T-helper 1 cell (primary cell): ENCODE measurements at places on chromosomes 3 and 15.

GRCh38 chr15:94335616-94336015 is 104.3 kb downstream of the MCTP2 start:
- DNase-seq: no peak

DNA sequence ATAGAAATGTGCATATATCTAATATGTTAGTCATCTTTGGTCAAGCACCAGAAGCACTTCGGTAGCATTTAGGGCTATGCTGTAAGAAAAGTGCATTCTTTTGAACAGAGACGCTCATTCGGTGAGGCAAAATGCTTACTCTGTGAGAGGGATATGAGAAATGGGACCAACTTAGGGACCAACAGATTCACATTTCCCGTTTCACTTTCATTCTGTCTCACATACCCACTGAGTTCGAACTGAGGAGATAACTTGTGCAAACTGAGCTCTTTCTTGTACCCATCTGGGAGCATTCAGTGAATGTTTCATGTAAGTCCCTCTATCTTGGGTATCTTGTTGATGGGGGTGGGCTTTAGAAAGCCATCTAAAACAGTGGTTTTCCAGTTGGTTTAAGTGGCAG is 135.3 kb downstream of the FEZF2 start:
- DNase-seq: peak; percentile 7

DNA sequence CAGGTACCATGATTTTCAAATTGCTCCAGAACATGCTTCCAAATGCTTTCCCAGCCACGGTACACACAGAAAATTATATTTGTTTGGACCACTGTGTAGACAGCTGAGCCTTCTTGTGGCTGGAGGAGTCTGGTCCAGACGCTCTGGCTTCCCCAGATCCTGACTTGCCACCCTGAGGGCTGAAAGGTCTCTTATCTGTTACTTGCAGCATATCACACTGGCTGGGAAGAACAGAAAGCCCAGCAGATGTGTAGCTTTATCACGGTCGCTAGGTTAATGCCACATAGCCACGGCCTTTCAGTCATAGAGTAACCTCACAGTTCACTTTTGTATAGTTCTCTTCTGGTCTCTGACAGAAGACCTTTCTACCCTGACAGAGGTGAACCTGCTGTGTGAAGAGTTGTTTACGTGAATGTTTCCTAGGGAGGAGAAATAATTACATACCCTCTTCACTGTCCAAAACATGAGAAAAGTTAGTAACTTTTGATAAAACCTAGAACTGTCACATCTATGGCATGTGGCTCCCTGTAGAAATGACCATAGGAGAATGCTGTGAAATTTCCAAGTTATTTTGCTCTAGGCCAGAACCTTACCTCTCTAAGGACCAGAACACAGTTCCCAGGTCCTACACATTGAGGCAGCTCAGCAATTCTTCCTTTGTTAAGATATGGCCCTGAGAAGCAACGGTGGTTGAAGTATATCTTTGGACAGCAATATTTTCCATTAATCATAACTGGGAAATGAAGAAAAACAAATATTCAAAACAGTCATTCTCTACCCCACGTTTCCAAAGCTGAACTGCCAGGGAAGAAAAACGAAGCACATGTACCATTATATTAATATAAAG is 15.8 kb upstream of the STIMATE start:
- no peak for DNase-seq

- peak; percentile 18 for DNase-seq
Measured at GRCh38 chr3:9715764-9716437, 12.3 kb downstream of the CPNE9 start.

GRCh38 chr15:26325495-26325894 is 447.4 kb downstream of the GABRB3 start:
- no peak for DNase-seq

DNA sequence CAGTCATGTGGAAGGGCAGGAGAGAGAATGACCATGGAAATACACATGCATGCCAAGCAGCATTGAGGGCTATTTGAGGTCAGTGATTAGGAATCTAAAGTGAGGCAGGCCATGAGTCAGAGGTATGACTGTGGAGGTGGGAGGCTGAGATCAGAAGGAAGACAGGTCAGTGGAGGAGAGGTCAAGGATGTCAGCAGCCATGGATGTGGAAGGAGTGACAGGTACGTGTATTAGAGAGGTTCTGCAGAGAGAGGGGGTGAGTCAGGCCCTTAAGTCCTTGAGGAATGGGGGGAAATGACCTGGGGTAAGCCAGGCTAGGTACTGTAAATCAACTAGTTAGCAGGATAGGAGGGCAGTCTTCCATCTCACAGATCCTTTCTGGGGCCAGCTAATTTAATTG is 166.6 kb downstream of the ANO10 start:
- DNase-seq: no peak

- DNase-seq: no peak
Measured at GRCh38 chr3:57157545-57157944, 7.6 kb downstream of the IL17RD start.

GRCh38 chr15:98842973-98843285 is 164.7 kb downstream of the PGPEP1L start:
- DNase-seq: no peak

- DNase-seq: no peak
Measured at GRCh38 chr3:69774029-69774428, 34.8 kb downstream of the MITF start.

- no peak for DNase-seq
Measured at GRCh38 chr15:58877999-58878825, 55.3 kb downstream of the SLTM start.

- DNase-seq: no peak
Measured at GRCh38 chr3:100164743-100165142, 50.4 kb upstream of the FILIP1L start.

GRCh38 chr15:35481064-35481463 is 64.9 kb downstream of the DPH6 start:
- DNase-seq: no peak

DNA sequence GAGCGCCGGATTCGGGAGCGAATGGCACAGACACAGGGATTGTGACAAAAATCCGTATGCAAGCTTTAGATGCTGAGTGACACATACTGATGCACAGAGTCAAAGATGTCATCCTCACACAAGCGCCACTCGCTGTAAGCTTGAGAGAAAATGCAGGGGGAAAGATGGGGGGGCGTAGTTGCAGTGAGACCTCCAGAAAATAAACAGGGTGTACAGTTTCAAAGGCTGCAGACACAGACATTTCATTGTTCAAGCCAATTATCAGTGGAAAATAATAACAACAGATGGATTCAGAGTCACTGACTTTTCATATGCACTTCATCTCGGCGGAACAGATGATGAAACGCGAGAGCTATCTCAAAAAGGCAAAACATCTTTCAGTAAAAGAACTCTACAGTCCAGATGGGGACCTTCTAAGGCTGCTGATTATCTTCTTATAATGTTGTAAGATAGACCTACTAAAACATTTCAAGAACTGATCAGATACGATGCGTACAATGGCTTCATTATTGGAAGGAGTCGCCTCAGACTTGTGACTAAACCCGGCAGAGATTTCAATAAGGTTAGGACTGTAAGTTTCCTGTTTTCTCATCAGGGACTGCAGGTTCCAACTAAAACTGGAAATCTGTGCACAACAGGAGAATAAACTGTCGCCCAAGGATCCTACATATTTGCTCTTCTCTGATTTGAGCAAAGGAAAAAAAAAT is 275.4 kb downstream of the FOXP1 start:
- no peak for DNase-seq

DNA sequence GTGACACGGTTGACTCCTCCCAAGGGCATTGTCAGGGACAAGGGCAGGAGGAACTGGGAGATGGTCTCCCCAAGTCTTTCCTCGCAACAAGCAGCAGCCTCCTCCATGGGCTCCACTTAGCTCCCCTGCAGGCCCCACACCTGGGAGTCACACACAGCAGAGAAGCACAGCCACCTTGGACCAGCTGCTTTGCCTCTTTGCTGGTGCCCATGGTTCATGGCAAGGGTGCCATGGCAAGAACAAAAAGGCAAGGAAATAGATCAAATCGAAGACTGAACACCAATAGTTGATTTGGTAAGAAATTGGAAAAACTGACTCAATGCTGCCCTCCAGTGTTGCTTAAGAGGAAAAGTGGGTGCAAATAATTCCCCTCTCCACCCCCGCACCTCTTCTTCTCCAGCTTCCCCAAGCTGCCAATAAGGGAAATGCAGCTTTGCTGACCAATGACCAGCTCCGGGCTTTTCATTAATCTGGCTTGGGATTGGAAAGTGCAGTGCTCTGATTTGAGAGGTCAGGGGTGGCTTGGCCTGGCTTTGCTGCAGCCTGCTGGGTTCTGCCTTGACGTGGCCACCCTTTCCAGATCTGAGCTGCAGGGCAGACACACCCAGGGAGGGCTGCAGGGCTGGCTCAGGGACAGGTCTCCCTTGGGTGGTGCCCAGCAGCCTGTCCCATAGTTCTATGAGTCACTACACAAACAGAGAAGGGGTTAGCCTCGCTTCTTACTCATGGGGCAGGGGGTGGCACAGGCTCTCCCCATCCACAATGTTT is 162.0 kb downstream of the KLF13 start:
- DNase-seq: peak; percentile 78

- DNase-seq: no peak
Measured at GRCh38 chr3:150745832-150746231, 17.1 kb downstream of the SIAH2 start.

DNA sequence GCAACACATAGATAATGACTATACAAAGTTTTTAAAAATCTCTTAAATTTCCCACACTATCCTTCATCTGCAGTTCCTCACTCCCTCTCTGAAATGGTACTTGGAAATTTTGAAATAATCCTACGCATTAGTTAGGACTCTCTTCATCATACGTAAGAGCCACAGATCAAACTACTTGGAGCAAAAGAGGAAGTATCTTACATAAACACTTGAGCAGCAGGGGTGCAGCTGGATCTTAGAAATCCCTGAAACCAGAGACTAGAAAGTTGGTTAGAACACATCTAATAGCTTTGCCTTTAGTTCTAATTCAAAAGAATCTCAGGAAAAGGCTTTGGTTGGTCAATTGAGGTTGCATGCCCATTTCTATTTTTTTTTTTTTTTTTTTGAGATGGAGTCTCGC is 38.8 kb upstream of the ZNF445 start:
- no peak for DNase-seq

DNA sequence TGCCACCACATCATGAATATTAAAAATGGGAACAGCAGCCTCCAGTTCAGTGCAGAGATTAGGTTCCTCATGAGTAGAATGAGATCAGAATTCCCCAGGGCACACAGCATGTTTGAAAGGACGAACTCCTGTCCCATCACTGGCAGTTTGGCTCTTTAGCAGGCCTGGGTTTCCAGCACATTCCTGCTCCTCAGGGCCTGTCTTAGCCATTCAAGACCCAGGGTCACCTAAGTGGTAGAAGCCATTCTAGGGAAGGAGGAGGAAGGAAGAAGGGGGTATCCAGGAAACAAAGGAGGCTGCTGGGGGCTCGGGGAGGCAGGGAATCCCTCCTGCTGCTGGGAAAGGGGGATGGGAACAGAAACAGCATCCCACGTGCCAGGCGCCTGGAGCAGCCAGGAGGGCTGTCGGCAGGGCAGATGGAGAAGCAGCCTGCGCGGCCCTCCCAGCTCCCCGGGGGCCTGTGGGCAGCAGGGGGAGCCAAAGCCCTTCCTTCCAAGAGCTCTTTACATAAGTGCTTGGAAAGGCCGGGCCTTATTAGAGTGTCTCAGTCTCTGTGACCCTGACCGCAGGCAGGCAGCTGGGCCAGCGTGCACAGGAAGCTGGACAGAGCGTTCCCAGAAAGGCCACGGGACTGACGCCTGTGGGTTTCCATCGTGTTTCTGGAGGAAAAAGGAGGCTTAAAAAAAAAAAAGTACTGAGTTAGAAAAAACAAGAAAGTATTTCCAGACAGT is 24.7 kb downstream of the LOXL1 start:
- peak; percentile 74 for DNase-seq

DNA sequence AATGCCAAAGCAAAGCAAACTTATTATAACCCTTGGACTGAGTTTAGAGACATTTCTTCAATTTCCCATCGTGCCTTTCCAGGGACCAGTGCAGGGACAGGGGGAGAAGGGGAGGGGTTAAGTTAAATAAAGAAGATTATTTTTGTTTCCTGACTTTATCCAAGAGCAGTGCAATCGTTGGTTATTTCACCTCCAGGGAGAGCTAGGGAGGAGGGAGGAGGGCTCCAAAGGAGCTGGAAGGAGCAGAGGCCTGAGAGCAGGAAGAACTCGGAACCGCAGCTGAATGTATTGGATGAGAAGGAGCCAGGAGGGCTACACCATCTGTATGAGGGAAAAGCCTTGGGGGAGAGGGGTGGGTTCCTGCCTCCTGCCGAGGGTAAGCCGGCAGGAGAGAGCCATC is 20.7 kb downstream of the HAPLN3 start:
- DNase-seq: no peak

- no peak for DNase-seq
Measured at GRCh38 chr15:58549013-58549784, 117.4 kb downstream of the LIPC start.

DNA sequence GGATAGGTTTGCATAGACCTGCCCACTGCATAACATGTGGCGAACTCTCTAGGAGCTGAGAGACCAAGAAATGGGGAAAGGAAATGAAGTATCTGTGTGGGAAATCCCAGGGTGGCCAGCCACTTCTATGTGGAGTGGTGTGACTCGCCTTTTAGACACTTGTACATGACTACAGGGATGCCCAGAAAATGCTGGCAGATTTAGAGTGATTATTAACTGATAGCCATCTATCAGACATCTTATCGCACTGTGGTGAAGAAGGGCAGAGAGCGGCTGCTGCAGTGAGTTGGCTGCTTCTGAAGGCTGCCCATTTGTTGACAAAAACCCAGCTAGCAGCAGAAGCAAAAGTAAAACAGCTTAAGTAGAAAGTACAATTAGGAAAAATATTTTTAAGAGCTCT is 18.1 kb upstream of the STAC start:
- DNase-seq: no peak

DNA sequence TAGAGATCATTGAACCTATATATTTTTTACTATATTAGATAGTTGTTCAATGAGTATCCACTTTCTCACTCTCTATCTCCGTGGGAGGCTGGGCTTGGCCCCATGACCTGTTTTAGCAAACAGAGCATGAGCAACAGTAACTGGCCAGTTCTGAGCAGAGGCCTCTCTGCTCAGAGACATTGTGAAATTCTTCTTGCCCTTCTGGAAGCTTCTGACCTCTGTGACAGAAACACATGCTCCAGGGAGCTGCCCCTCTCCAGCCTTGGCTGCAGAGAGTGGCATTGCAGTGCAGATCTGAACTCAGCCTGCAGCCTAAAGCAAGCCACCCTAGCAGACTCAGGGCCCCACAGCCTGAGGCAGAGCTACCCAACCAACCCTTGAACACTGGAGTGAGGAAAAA is 20.5 kb downstream of the FAM240A start:
- DNase-seq: no peak

GRCh38 chr3:194935061-194935460 is 249.4 kb downstream of the FAM43A start:
- no peak for DNase-seq

DNA sequence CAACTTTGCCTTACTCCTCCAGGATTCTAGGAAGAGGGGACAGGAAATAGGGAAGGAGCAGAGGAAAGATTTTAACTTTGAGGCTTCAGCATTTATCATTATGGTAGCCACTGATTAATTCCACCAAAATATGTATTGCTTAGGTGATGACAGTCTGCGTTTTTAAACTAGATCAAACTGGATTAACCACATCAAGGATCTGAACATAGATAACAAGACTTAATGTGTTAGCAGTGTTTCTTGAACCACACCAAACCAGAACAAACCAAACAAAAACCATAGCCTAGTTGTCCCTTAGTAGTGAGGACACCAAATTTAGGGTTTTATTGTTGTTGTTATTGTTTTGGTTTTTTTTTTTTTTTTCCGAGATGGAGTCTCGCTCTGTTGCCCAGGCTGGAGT is 113.5 kb upstream of the LMOD3 start:
- DNase-seq: no peak
